ENCODE measurements at places on chromosomes 1 and 21.

GRCh38 chr1:191690931-191691330, 467.3 kb upstream of the RGS18 start:
- no peaks in the 10 kb centered on the region for H3K4me1 ChIP-seq
- H3K27me3 ChIP-seq, result no peaks in the 10 kb centered on the region
- H3K4me3 ChIP-seq, result no peak overlapping the region

DNA sequence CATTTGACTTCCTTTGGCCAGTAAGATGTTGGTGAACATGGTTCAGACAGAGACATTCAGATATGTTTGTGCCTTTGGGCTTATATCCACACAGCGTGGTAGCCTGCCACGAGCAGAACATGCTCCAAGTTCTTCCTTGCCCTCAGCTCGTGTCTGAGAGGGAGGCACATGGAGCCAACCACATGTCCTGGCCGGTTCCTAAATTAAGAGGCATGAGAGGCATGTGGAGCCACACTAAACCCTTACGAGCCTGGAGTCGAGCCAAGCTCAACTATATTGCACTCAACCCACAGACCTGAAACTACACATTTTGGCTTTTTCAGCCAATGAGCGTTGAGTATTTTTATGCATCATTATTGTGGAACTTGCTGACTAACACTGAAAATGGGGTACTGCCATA, 133.7 kb upstream of the KCNK1 start:
- H3K27ac ChIP-seq, result no peak overlapping the region
- DNase-seq, result no peak
- no peaks in the 10 kb centered on the region for H3K4me1 ChIP-seq
- no peaks in the 10 kb centered on the region for H3K36me3 ChIP-seq
- H3K27me3 ChIP-seq, result peaks cover 16% of the 10 kb centered on the region
- H3K4me3 ChIP-seq, result no peak overlapping the region

- no peak overlapping the region for H3K27ac ChIP-seq
- peaks cover 19% of the 10 kb centered on the region for H3K36me3 ChIP-seq
- no peak for DNase-seq
- H3K4me3 ChIP-seq, result no peak overlapping the region
- peaks cover 11% of the 10 kb centered on the region for H3K4me1 ChIP-seq
- H3K27me3 ChIP-seq, result no peaks in the 10 kb centered on the region
These were observed 35.8 kb downstream of the EPHX1 start for GRCh38 chr1:225845571-225846259.

DNA sequence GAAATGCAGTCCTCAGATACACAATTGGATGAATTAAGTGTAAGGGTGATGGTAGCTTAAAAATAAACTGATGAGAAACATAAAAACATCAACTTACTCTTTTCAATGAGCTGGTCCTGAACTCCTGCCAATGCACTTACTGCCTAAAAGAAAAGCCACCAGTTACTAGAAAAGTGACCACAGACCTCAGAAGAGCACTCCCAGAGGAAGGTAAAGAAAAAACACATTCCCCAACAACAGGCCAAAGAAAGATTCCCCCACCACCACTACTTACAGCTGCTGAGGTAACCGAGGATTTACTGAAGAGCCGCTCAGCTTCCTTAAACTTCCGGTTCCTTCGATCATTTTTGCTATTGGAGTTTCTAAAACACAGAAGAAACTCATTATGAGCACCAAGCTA, 5.4 kb downstream of the MEAF6 start:
- H3K27me3 ChIP-seq, result no peaks in the 10 kb centered on the region
- H3K27ac ChIP-seq, result no peak overlapping the region
- peaks cover 72% of the 10 kb centered on the region for H3K36me3 ChIP-seq
- peaks cover 26% of the 10 kb centered on the region for H3K4me1 ChIP-seq
- no peak for DNase-seq
- H3K4me3 ChIP-seq, result no peak overlapping the region

- H3K4me3 ChIP-seq, result peak overlapping the region; percentile 37
- peaks cover 28% of the 10 kb centered on the region for H3K4me1 ChIP-seq
- H3K27ac ChIP-seq, result no peak overlapping the region
- H3K27me3 ChIP-seq, result peaks cover 3% of the 10 kb centered on the region
These were observed 10.6 kb downstream of the G0S2 start for GRCh38 chr1:209685821-209686220.

DNA sequence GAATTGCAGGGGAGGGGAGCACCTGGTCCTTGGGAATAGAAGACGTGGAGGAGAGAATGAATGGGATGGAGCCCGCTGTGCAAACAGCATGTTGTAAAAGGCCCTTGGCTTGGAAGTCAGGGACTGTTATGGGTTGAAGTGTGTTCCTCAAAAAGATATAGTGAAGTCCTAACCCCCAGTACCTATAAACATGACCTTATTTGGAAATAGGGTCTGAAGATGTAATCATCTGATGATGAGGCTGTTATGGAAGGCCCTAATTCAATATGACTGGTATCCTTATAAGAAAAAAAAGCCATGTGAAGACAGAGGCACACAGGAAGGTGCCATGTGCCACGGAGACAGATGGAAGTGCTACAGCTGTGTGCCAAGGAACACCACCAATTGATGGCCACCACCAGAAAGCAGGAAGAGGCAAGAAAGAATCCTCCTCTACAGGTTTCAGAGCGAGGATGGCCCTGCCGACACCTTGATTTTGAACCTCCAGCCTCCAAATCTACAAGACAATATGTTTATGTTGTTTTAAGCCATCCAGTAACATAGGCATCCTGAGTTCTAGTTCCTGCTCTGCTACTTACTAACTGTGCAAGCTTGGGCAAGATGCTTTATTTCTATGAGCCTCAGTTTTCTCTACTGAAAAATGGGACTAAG, 51.2 kb downstream of the LRRN2 start:
- no peak overlapping the region for H3K27ac ChIP-seq
- DNase-seq, result no peak
- peaks cover 6% of the 10 kb centered on the region for H3K27me3 ChIP-seq
- no peaks in the 10 kb centered on the region for H3K4me1 ChIP-seq
- H3K4me3 ChIP-seq, result no peak overlapping the region

- H3K4me1 ChIP-seq, result no peaks in the 10 kb centered on the region
- no peaks in the 10 kb centered on the region for H3K36me3 ChIP-seq
- no peak for DNase-seq
These were observed 61.2 kb downstream of the CRP start for GRCh38 chr1:159653201-159653600.

DNA sequence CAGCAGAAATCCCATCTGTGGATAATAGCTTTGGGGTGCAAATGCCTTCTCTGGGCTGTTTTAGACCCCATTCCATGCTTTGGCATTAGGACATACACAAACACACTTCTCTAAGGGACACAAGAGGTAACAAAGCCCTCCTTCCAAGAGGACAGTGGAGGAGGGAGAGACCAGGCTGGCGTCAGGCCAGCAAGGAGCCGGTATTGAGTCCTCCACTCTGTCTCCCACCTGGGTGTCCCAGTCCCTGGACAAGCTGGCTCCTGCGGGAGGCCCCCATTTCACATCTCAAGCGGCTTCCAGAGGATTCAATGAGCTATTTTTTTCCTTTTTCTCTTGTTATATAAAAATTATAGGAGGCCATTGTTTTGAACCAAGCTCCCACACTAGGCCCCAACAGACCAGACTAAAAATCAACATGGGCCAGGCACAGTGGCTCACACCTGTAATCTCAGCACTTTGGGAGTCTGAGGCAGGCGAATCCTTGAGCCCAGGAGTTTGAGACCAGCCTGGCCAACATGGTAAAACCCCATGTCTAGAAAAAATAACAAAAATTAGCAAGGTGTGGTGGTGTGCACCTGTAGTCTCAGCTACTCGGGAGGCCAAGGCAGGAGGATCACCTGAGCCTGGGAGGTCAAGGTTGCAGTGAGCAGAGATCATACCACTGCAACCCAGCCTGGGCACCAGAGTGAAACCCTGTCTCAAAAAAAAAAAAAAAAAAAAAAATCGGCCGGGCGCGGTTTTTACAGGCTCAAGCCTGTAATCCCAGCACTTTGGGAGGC, 142.9 kb downstream of the TOMM20 start:
- H3K27me3 ChIP-seq, result no peaks in the 10 kb centered on the region
- H3K27ac ChIP-seq, result peak overlapping the region; percentile 94
- DNase-seq, result no peak
- H3K36me3 ChIP-seq, result peaks cover 33% of the 10 kb centered on the region

- no peaks in the 10 kb centered on the region for H3K27me3 ChIP-seq
- H3K36me3 ChIP-seq, result peaks cover 52% of the 10 kb centered on the region
- peak overlapping the region; percentile 13 for H3K27ac ChIP-seq
- DNase-seq, result no peak
These were observed 19.7 kb downstream of the COG2 start for GRCh38 chr1:230661976-230662375.

DNA sequence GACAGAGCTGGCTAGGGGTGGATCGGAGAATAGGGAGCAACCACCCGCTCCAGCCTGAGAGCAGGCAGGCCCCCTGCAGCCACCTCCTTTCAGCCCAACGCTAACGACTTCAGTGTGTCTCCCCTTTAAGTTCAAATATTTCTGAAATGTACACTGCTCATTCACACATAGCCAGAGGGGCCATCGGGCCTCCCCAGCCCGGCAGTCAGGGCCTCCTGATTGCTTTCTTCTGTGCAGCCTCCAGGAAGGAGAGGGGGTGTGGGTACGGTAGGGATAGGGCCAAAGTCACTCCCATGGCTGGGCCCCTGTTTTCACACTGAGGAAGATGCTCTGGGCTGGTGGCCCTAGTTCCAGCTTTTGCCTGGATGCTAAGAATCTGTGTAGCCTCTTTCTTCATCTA, 64.8 kb downstream of the EPHB2 start:
- no peaks in the 10 kb centered on the region for H3K4me1 ChIP-seq
- DNase-seq, result no peak
- H3K36me3 ChIP-seq, result no peaks in the 10 kb centered on the region
- peaks cover 6% of the 10 kb centered on the region for H3K27me3 ChIP-seq

DNA sequence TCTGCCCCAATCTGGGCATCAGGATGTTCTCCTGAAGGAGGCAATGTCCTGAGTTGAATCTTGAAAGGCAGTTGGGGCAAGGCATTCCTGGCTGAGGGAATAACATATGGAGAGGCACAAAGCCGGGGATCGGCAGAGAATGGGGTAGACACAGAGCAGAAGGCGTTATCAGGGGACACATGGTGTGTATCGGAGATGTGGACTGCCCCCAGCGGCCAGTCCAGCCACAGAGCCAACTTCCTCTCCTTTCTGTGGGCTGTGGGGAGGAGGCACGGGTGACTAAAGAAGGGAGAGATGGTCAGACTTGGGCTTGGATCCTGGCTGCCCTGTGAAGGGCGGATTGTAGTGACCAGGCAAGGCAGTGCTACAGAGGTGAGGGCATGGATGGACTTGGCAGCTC, 32.1 kb downstream of the FOXD2 start:
- H3K27me3 ChIP-seq, result peaks cover 9% of the 10 kb centered on the region
- no peak overlapping the region for H3K27ac ChIP-seq
- no peak overlapping the region for H3K4me3 ChIP-seq
- no peak for DNase-seq
- H3K36me3 ChIP-seq, result no peaks in the 10 kb centered on the region

- DNase-seq, result no peak
- H3K27me3 ChIP-seq, result peaks cover 28% of the 10 kb centered on the region
- no peaks in the 10 kb centered on the region for H3K4me1 ChIP-seq
- H3K4me3 ChIP-seq, result no peak overlapping the region
These were observed 128.7 kb downstream of the LMO4 start for GRCh38 chr1:87457408-87457807.

DNA sequence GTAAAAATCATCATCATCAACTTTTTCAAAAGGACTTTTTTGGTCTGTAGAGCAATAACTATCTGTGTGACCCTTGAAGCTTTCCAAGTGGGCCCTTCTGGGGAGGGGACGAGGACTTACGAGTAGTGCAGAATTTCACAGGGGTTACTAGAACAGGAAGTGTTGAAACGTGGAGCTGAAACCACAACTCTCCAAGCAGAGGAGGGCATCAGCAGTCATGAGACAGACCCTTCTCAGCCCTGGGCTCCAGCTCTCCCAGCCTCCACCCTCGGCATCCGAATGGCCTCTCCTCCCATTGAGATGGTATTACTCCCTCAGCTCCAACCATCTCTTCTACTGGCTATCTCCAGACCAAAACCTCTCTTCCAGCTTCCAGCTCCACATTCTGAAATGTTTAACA, 3.6 kb downstream of the FAM89A start:
- H3K36me3 ChIP-seq, result peaks cover 8% of the 10 kb centered on the region
- peaks cover 25% of the 10 kb centered on the region for H3K4me1 ChIP-seq
- no peak overlapping the region for H3K4me3 ChIP-seq
- no peak overlapping the region for H3K27ac ChIP-seq
- no peak for DNase-seq

DNA sequence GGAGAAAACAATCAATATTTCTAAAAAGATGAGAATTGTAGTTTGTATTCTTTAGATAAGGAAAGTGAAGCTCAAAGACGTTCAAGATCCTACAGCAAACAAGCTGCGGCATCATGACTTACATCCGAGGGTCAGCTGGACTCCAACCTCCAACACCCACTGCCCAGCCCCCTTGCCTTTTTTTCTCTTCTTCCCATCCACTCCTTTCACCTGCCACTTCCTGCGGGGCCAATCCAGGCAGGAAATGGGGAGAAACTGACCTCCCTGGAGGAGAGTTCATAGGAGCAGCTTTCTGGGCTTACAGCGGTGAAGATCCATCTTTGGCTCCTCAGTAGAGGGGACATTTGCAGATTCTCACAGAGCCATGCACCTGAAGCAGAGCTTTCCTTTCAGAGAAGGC, 361.5 kb downstream of the PTPRU start:
- H3K27me3 ChIP-seq, result peaks cover 2% of the 10 kb centered on the region
- H3K27ac ChIP-seq, result no peak overlapping the region
- H3K4me1 ChIP-seq, result no peaks in the 10 kb centered on the region

- no peak for DNase-seq
- H3K4me3 ChIP-seq, result no peak overlapping the region
- H3K27ac ChIP-seq, result no peak overlapping the region
- no peaks in the 10 kb centered on the region for H3K36me3 ChIP-seq
- H3K4me1 ChIP-seq, result peaks cover 2% of the 10 kb centered on the region
These were observed 1.8 kb downstream of the VWA1 start for GRCh38 chr1:1437033-1437903.

- no peaks in the 10 kb centered on the region for H3K4me1 ChIP-seq
- H3K27ac ChIP-seq, result no peak overlapping the region
- H3K27me3 ChIP-seq, result no peaks in the 10 kb centered on the region
- no peak for DNase-seq
- H3K36me3 ChIP-seq, result no peaks in the 10 kb centered on the region
These were observed 245.0 kb downstream of the USH2A start for GRCh38 chr1:216178281-216178680.

DNA sequence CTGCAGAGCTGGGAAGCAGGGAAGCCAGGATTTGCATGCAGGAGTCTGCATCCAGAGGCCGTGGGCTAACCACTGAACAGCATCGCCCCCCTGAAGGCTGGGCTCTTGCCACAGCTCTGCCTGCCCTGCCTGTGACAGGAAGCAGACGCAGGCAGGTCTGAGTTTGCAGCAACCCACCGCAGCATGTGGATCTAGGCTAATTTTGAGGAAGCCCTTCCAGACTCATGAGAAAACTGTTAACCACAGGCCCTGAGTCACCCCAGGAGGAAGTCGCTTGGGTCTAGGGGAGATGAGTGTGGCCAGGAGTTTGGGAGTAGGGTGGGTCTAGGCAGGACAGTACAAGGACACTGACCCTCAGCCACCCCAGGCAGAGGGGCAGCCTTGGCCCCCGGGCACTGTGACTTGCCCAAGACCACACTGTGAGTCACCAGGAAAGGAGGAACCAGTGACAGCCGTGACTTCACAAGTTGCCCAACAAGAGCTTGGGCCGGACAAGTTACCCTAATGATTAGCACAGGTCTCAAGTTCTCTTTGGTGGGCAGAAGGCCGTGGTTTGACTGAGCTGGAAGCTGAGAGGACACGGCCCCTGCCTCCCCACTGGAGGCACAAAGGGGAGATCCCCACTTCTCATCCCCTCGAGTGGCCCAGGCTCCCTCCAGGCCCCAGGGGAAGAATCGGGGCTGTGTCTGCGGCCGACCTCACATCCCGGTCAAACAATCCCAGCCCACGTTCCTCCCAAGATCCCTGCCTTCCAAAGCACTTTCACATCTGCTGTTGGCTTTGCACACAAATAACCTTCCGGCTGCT, 826 bp downstream of the LAPTM5 start:
- peak; percentile 66 for DNase-seq
- peaks cover 78% of the 10 kb centered on the region for H3K4me1 ChIP-seq
- H3K27me3 ChIP-seq, result no peaks in the 10 kb centered on the region
- peak overlapping the region; percentile 97 for H3K4me3 ChIP-seq

Data from activated T-helper 2 cell treated with anti-CD3 and anti-CD28 coated beads, Interferon-gamma antibody, Interleukin-2, Interleukin-4, amounts not matched to agents 10 μg/mL and 5 μg/mL and 100 μg/mL, durations not matched to agents 14 hours and 24 hours and 36 hours (primary cell).